ENCODE measurements at places on chromosomes 13 and 19.

- no peak for DNase-seq
Observed at GRCh38 chr13:108270442-108270841, 924 bp downstream of the TNFSF13B start.

- DNase-seq, result no peak
Observed at GRCh38 chr13:34038541-34039068, 220.7 kb downstream of the RFC3 start.

GRCh38 chr19:1286487-1287353 is 1.0 kb downstream of the EFNA2 start:
- no peak for DNase-seq

DNA sequence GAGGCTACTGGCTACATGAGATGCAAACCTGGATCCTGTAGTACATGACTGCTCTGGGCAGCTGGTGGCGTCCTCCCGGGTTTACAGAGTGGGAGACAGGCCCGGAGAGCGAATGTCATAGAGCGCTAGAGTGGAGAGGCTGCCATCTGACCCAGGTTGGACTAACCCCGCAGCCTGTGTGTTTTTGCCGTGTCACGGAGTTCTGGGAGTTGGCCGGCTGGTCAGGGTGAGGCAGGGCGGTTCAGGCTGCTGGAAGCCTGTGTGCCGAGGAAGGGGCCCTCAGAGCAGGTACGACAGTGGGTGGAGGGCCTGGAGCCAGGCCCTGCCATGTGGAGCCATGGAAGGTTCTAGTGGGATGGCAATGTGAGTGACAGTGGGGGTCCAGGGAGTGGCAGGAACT is 12.5 kb downstream of the CRTC1 start:
- DNase-seq, result no peak

- DNase-seq, result peak; percentile 65
Observed at GRCh38 chr13:96052656-96053002, 572 bp downstream of the UGGT2 start.

DNA sequence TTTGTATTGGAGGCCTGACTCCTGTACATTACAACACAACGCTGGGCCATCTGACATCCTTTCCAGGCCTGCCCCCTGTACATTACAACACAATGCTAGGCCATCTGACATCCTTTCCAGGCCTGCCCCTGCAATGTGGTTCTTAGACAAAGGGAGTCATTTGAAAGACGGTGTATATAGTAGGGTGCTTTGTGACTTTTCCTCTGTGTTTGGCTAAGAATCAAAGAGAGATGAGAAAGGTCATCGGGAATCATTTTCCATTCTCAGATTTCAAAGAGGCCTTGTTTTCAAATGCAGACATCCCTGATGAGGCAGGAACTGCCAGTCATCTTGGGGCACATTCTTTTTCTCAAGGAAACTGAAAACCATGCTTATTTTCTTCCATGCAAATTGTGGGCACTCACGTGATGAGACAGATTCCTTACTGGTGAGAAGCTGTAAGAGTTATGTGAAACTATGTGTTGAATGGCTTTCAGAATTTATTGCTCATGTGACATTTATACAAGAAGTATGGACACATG is 551.6 kb downstream of the MYO16 start:
- peak; percentile 41 for DNase-seq

DNA sequence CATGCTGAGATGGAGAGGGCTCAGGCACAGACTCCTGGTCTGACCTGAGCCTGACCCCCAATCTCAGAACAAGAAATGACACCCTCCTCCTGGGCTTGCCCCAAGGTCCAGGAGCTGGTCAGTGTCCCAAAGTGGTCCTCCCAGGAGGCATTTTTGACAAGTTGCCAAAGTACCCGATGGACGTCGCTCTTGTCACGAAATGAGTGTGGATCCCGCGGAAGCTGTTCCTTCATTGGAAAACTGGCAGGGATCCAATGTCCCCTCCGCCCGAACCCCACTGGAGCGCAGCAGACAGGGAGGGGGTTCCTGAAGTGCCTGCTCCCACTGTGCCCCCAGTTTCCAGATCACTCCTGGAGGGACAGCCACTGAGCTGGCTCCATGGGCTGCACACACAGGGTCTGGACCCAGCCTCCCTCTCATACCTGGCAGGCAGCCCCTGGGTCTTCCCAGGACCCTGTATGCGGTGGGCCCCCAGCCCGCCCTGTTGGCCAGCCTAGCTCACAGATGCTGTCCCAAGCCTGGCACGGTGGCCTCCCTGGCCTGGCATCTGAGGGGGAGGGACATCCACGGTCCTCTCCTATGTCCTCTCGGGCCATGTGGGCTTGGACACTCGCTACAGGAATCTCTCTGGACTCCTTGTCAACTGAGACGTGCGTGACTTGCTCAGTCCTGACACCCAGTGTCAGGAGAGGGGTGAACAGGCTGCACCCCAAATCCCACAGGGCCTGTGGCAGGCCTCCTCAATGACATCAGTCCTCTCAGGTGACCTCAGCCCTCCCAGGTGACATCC is 12.8 kb upstream of the ZNF14 start:
- no peak for DNase-seq

DNA sequence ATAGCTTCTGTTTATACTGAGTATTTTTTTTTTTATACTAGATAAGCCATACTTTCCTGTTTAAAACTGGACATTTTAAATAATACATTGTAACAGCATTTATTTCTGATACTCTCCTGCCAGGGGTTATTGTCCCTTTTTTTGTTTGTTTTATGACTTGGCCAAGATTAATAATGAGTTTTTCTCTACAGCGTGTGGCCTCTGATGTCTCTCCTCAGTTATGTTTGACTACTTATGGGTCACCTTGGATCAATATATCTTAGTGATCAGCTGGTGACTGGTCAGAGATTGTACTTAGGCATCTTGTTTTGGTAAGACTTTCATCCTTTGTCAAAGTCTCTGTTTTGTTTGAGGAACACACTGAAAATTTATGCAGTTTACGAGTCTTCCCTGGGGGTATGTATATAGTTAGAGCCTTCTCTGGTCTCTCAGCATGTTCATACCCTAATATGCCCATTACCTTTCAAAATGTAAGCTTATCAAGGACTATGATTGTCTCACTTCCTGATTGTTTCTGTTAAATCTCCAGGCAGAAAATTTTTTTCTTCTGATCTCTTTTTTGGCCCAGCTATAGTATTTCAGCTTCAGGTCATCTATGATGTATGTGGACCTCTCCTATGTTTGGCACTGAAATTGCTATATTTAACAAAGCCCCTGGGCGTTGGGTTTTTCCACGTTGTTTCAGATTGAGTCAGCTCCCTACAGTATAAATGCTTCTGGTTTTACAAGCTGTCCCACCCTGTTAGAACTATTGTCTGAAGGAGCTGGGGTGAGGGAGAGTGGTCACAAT is 87.9 kb downstream of the URI1 start:
- no peak for DNase-seq

DNA sequence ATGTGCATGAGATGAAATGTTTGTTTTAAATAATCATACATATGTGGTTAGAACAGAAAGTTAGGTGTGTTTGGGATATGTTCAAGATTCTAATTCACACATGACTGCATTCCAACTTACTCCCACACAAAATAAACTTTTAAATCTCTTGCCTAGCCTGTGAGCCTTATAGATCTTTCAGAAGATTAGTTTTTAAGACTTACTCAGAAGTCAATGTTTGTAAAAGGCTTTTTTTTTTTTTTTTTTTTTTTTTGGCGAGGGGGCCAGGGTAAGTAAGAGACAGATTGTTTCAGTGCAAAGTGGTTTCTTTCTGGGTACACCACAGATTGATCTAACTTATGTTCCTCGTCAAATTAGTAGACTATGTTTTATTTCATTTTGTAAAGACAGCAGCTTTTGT is 39.1 kb downstream of the GPR180 start:
- DNase-seq, result no peak

DNA sequence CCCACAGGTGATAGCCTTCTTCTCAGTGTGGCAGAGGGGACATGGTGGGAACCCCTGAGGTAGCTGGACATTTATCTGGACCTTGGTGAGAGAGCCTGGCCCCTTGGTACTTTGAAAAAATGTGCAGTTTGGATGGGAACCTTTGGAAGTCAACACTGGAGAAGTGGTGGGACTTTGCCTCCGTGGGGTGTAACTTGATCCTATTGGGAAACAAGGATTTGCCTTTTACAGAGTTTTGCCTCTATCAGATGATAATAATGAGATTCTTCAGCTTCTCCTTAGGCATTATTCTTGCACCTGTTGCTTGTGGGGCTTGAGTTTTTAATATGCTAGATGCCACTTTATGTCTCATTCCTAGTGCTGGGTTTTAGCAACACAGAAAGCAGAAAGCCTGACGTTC is 99.0 kb downstream of the ERCC5 start:
- DNase-seq, result no peak

- DNase-seq, result no peak
Observed at GRCh38 chr19:5290336-5291262, 50.0 kb downstream of the PTPRS start.

DNA sequence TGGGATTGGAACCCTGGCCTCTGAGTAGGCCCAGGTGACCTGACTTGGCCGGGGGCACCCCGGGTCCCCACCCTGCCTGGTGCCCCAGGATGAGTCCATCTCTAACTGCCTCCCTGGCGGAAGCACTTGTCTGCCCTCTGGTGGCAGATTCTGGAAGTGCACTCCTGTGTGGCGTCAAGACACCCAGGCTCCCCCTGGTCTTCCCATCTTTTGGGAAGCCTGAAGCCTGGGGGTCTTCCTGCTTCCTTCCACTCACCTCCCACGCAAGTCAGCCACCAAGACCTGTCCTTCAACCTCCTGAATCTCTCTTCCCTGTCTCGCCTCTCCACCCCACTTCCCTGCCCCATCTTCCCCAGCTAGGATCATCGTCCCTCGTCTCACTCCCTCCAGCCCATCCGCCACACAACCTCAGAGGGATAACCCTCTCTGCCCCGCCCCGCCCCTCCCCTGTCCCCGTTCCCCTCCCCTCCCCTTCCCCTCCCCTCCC is 7.4 kb downstream of the RABAC1 start:
- peak; percentile 86 for DNase-seq

DNA sequence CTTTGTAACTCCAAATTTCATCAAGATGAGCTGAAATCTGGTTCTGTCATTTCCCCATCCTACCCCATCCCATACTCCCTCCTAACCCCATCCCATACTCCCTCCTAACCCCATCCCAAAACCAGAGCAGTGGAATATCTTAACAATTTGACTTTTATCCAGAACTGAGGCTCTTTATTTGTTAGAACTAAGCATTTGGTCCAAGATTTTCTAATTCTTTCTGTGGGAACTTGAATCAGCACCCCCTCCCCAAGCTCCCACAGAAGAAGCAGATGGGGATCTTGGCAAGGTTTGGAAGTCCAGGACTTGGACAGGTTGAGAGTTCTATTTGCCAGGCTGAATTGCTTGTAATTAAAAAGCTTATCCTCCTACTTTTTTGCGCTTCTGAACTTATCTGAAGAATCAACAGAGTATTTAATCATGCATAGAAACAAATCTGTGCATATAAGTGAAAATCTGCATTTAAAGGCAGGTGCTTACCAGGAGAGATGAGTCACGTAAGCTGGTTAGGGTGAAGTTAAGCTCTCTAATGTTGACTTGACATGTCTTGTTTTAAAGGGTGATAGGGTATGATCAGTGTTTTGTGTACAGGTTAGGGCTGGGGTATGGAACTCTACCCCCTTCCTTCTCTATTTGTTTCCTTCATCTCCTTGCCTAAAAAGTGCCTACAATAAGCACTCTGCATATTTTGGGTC is 111.1 kb downstream of the COG6 start:
- no peak for DNase-seq

DNA sequence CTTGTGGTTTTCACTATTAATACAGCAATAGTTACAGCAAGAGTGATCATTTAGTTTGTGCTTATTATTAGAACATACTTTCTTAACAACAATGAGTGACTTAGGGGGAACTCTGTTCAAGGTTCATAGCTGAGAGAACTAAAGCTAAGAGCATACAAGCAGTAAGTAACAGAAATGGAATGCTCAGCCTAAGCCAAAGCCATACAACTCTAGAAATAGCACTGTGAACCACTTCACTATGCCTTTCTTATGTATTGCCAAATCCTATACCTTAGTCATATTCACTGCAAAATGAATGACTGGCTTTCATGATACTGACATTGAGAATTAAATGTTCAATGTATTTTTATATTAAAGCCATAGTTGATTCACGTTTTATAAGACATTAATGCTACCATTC is 599.7 kb upstream of the SLITRK1 start:
- no peak for DNase-seq

- DNase-seq, result no peak
Observed at GRCh38 chr13:101655435-101655834, 203.0 kb downstream of the ITGBL1 start.

DNA sequence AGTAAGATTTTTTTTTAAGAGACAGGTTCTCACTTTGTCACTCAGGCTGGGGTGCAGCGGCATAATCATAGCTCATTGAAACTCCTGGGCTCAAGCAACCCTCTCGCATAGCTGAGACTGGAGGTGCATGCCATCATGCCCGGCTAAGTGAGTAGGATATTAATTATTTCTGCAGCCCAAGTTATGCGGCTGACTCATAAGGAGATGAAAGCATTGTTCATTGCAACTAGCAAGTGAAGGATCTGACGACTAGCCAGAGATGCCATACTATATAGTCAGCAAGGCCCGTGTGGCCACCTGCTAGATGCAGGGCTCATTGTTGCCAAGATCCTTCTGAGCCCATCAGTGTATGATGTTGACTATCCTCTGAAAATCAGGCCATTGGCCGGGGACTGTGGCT is 45.2 kb downstream of the ABCC4 start:
- peak; percentile 17 for DNase-seq

- DNase-seq, result no peak
Observed at GRCh38 chr19:41297628-41298347, 12.2 kb upstream of the CCDC97 start.

- no peak for DNase-seq
Observed at GRCh38 chr13:47829690-47830089, 171.4 kb downstream of the SUCLA2 start.

- DNase-seq, result no peak
Observed at GRCh38 chr19:1699386-1699785, 47.0 kb upstream of the TCF3 start.

GRCh38 chr13:50915565-50915964 is 6.0 kb downstream of the RNASEH2B start:
- DNase-seq, result peak; percentile 56

DNA sequence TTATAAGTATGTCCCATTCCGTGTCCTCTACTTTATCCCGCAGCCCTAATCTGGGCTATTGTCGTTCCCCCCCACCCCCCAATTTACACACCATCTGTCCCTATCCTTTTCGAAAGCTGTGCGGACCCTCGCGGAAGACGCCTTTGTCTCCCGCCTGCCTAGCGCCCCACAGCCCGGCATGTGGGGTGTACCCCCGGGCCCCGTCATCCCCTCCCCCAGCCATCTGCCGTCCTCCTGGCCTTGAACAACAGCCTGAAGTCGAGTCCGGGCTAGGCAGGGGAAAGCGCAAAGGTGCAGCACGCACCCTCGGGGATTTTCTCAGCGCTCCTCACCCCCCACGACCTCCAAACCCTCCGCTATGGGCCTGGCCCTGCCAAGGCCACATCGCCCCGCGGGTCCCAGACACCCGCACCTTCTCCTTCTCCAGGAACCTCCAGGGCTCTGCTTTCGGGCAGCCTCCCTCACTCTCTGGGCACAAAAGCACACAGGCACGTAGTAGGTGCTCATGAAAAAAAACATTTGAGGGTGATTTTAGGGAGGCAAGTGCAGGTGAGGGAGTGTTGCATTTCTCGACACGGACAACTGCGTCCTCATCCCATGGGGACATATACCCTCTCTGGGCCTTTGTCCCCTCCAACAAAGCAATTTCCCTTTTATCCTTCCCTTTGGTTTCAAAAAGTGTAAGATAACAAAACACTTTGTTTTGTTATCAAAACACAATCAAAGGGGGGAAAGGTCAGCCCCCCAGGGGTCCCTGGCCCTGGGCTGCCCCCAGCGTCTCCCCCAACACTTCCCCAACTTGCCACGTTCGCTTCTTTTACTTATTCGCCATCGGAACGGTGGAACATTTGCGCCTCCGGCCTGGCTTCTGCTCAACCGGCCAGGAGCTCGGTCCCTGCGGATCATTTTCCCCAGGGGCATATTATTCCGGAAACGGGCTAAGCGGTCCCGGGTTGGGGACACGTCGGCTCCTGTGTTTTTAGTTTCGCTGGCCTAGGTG is 16.4 kb downstream of the CCDC124 start:
- no peak for DNase-seq

Measured in mesendoderm (in vitro differentiated cells).